ENCODE measurements at places on chromosomes 6 and 20.

GRCh38 chr6:33710296-33711121, 991 bp downstream of the UQCC2 start:
- no peak for DNase-seq

DNA sequence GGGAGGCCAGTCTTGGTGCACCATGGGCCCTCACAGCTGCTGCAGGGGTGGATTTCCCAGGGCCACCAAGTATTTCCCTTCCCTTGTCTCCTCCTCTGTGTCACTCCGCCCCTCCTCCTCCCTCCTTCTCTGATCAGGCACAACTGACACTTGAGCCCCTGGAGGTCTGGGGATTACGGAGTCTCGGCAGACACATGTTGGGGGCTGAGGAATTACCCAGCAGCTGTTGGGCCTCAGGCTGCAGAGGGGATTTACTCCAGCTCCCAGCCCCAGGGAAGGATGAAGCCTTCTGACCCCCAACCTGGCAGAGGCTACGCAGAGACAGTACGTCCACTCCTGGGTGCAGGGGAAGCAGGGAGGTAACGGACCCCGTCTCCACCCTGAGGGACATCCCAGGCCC, 420.5 kb upstream of the SULF2 start:
- no peak for DNase-seq

GRCh38 chr6:150319924-150320323, 48.9 kb upstream of the IYD start:
- no peak for DNase-seq

DNA sequence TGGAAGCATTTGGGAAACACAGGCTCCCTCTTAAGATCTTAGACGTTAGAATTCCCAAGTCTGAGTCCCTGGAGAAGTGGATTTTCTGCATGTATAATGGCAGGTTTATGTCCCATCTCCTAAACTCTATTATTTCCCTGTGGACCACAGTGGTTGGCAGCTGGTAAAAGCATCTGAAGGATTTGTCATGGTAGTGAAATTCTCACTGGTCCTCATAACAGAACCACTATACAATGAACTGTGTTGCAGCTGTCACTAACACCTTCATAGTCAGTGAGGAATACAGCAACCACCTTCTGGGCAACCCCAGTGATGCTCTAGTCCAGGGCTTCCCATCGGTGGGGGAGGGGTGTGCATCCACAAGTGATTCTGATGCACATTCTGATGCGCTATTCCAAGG, 396.9 kb downstream of the ZFAND3 start:
- DNase-seq = no peak

- DNase-seq = no peak
Measured at GRCh38 chr6:134146268-134147033, 94.0 kb upstream of the SLC2A12 start.

Data from stimulated activated CD4-positive, alpha-beta T cell treated with anti-CD3 and anti-CD28 coated beads, Interleukin-1b, Interleukin-23, amount 100 ng/mL, for 24 hours (primary cell).